ENCODE measurements at places on chromosomes 4 and X.

GRCh38 chr4:40763228-40763716 lies 13.5 kb downstream of the NSUN7 start:
- DNase-seq, result no peak

DNA sequence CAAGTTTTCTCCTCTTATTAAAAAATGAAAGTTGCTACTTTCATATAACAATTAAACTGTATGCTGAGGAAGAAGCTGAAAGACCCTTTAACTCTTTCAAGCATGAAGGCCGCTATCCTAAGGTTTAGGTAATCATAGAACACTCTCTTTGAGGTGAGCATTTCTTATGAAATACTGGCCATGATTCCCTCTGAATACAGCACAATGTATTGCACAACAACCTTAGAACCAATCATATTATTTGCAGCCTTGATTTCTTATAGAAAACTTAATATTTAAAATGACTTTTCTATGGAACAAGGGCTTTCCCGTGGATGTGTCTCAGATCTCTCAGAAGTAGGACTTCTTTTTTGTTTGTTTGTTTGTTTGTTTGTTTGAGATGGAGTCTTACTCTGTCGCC lies 333.4 kb upstream of the TEX13C start:
- no peak for DNase-seq

DNA sequence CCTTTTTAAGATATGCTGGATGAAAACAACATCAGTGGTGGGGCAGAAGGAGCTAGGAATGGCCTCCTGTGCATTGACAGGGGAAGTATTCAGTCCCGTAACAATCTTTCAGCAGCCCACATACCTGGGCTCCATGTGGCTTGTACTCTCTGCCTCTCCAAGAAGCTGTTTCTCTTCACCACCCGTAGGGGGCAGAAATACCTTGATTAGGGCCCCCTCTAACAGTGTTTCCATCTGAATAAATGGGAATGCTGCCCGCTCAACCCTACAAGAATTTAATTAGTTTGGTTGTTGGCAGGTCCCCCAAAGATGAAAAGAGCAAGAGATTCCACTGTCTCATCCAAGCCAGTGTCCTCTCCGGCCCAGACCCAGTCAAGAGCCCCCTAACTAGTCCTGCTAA lies 155.2 kb downstream of the SMIM20 start:
- no peak for DNase-seq

DNA sequence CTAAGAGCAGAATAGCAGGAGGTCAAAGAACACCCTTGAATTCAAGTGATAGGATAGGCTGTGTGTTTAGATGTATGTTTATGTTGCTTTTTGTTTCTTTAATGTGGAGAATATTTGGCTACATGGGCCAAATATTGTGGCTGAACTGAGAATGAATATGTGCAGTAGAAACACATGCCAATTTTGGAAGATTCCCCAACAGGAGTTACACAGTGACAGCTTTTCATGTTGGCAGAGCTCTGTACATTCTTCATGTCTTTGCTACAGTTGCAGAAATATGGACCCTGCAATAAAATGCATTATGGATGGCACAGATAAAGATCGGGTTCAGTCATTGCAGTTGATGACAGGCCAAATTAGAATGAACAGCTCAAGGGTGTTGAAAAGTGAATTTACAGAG lies 82.8 kb upstream of the SLC4A4 start:
- no peak for DNase-seq

DNA sequence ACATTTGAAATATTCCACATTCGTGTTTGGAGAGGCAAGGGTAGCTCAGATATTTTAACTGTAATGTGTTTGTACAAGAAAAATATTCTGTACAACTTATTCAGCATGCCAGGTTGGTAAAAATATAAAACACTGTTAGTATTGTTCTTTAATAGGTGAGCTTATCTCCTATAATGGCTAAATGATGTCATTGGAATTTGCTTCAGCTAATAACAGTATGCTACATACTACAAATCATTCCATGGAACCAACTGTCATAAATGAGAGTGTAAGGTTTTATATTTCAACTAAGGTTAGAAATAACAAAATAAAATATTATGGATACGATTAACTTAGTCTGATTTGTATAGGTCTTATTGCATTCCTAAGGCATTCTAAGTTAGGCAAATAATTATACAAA lies 206.6 kb downstream of the ADGRL3 start:
- no peak for DNase-seq

DNA sequence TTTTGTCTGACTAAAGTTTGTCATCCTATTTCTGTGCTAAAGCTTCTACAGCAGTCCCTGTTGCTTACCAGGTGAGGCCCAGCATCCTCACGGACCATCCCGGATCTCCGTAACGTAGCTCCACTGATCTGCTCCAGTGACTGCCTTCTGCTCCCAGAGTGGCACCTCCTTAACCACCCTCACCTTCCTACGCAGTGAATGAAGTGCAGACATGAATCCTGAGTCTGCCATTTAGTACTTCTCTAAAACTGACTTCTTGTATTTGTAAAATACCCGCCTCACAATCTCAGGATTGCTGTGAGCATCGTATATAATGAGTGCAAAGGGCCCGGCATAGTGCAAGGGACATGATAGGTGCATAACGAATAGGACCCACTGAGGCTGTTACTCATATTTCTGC lies 27.7 kb upstream of the ACSL1 start:
- DNase-seq, result no peak

DNA sequence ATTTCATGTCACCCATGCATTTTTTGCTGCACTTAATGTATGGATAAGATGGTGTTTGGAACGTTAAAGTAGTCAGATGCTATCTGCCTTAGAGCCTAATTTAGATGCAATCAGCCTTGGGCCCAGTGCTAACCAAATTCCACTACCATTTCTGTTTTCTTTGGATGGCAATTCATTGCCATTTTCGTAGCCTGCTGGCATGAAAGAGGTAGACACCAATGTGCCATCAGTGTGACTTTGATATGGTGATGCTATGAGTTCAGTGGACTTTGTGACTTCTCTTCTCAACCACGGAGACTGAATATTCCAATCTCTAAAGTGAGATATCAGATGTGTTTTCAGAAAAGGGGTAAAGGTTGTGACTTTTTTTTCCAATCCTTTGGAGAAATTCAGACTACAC lies 1.5 kb downstream of the ETFDH start:
- DNase-seq, result no peak

DNA sequence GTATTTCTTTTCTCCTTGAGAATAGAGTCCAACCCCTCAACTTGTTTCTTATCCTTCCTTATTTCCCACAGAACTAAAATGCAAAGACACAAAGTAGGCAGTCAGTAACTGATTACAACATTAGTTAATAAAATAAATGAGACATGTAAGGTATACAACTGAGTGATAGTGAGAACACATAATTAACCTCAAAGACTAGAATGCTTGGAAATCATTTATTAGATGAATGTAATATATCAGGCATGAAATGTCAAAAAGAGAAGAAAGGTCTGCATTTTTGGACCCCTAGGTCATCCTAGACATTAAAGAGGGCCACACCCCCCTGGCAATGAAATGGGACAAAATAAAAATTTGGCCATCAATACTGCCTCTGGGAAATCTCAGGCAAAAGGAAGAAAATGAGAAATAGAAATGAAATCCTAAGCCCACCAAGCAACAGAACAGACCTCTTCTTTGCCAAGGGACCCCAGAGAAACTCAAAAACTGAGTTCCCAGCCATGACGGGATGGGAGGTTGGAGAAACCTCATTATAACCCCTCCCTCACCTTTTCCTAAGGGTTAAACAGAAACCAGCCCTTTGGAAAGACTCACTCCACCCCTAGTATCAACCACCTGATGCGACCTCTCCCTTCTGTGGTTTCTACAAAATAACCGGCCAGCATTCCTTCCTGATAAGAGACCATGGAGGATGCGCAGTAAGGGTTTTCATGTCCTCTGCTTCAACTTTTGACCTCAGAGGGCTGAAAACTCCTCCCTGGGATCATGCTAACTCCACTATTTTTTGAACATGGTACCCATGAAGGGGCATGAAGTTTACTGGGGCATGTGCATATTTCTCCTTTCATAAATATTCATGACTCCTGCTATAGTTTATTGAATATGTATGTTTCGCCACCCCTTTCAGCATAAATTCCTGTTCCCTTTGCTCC lies 90.0 kb upstream of the EXOC1L start:
- DNase-seq, result no peak

DNA sequence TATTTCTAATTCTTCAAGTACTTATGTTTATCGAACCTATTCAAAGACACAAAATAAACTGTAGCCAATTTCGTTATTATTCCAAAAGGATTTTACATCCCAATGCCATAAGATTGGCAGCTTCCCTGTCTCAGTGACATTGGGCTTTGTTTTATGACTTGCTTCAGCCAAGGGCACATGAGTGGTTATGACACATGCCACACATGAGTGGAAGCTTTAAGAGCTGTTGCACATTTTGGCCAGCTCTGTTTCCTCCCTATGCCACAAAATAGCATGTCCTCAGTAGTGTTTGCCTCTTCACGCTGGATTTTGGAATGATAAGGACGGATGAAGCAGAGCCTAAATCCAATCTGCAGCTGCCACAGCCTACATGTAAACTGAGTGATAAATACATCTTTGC lies 21.9 kb downstream of the SEC24D start:
- no peak for DNase-seq

DNA sequence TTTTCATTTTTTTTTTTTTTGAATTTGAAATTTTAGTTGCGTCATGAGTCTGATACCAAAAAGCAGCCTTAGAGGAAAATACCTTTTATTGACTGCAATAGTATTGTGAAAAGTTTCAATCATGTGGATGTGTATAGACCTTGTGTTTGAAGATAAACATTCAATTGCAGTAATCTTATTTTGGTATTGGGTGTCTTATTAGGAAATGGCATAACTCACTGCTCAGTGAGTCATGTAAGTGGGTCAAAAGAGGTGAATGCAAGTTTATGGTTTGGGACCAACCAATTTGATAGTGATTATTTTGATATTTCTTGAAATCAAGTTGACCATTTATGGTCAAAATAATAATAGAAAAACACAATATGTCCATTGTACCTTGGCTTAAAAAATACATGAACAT lies 627.8 kb upstream of the SLIT2 start:
- DNase-seq, result no peak

DNA sequence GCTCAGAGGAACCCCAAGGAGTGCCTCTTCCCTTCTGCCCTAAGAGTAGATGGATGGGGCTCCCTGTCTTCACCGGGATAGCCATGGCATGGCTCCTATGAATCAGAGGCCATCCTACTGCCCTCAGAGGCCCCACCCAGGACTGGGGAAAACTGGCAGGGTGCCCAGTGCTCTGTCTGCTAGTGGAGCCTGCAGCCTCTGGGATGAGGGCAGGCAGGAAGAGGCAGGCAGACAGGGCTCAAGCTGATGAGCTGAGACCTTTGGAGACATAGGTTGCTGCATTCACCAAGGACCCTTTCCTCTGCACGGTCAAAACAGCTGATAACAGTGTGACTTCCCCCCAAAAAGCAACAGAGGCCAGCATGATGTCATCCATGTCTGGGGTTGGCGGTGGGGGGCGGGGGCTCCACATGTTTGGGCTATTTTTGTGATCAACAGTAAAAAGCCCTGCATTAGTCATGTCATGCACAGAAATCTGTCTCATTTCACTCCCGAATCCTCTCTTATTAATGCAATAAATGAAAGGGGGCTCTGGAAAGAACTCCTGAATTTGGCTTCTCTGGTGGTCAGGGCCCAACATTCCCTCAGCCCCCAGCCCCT lies 207.6 kb upstream of the MAMLD1 start:
- DNase-seq, result no peak

GRCh38 chrX:118468122-118468521 lies 27.5 kb upstream of the DOCK11 start:
- DNase-seq, result no peak

GRCh38 chr4:56671860-56672259 lies 9.2 kb downstream of the HOPX start:
- DNase-seq, result no peak

DNA sequence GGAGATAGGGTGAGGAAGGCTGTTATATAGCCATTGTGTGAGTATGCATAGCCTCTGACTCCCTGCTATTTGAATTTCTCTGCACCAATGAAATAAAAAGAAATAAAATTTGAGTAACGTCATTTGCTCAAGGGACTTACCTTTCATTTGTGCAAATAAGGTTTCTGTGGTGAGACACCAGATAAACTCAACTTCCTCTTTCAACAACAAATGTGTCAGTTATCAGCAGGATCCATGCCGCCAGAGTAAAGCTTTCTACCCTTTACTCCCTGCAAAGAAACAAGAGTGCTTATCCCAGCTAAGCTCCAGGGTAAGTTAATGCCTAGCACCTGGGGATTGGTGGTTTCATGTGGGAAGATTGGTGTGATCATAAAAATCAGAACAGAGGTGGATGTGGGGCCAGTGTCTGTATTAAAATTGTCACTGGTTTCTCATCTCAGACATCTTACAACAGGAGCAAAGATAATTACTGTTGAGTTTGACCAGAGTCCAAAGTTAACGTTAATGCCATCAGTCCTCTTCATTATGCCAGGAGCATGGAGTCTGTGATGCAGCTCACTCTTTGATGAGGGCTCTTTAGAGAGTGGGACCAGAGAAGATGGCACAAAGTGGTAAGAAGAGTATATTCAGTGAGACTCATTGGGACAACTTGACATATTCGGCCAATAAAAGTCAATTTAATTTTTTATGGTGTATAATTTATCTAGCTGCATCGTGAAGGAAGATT lies at the start of gene P2RY10:
Gene P2RY10 (plus strand): TSS at position 206 of the 727 bp plus-strand sequence. CDS start 15,130 bp downstream, outside the sequence.
- no peak for DNase-seq

- DNase-seq, result peak; percentile 78
These were observed 403 bp downstream of the SGCB start for GRCh38 chr4:52037689-52038102.

- DNase-seq, result no peak
These were observed 22.0 kb upstream of the ZCCHC4 start for GRCh38 chr4:25290490-25291067.

- no peak for DNase-seq
These were observed 4.8 kb upstream of the TIMP1 start for GRCh38 chrX:47577424-47577823.

DNA sequence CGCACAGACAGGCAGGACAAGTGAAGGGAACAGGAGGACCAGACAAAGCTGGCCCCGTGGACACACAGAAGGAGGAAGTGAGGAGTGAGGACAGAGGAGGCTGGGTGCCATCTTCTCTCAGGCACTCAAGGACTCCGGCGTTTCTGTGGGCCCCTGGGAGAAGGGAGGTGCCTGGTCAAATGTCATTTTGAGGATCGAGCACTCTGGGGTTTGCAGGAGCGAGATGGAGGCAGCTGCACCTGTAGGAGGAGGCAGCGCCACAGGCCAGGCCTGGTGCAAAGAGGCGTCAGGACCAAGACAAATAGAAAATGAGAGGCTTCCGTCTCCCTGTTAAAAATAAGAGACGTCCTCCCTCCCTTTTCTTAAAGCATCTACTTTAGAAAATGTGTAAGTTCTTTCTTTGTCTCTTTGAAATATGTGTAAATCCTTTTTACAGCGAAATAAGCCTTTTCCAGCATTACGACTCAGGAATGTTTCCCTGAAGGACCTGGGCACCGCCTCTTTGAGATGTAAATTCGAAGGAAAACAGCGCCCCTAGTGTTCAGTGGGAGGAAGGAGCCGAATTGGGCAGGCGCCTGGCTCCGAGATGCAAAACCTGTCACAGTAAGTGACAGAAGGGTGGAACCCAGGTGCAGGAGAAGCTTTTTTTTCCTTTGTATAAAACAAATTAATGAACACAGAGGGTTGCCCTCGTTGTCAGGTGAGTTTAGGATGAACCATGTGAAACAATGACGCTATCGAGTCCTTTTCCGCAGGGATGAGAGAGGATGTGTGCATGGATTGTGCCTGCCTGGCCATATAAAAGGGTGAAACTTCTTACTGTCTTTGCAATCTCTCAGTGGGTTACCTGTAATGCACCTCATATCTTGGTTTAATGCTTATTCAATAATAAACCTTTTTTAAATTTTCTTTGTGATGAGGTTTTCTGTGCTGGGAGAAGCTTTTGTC lies 1.4 kb upstream of the C4orf50 start:
- no peak for DNase-seq

- DNase-seq, result no peak
These were observed 111.4 kb downstream of the ATXN3L start for GRCh38 chrX:13208281-13208935.
